AG04450 (cell line): ENCODE measurements at places on chromosomes 6 and 20.

- DNase-seq, result no peak
These were observed 12.1 kb downstream of the SCAND1 start for GRCh38 chr20:35942243-35942642.

GRCh38 chr6:89357390-89357789 lies 4.9 kb upstream of the UBE2J1 start:
- no peak for DNase-seq

DNA sequence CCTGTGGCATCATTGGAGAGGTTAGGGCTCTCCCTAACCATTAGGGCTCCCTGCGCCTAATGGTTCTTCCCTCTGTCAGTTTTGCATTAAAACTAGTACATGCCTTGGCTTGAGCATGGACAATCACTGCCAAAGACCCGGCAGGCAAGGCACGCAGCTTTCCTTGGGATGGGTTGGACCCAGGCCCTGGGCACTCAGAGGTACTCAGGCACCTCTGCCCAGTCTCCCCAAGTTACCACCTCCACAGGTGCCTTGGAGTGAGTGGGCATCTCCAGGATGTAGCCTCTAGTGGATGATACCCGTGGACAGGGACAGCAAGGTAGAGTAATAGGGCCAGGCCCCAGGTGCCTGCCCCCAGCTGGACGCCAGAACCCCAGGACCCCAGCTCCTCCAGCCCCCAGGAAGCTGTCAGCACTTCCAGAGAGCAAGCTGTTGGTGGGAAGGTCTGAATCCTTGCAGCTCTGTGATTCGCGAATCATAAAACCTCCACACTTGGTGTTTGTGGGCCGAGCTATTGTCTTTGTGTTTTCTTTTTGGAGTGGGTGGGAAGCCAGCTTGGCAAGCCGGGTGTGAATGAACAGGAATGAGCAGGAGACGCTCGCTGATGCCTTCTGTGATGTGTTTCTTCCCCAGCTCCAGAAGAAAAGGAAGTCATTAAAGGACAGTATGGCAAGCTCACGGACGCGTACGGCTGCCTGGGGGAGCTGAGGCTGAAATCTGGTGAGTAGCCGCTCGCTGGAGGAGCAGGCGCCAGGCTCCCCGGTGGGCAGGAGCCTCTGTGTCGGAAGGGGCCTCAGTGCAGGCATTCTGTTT lies 35.1 kb downstream of the SYNJ2 start:
- no peak for DNase-seq

GRCh38 chr20:58173930-58174707 lies 54.3 kb downstream of the ANKRD60 start:
- no peak for DNase-seq

DNA sequence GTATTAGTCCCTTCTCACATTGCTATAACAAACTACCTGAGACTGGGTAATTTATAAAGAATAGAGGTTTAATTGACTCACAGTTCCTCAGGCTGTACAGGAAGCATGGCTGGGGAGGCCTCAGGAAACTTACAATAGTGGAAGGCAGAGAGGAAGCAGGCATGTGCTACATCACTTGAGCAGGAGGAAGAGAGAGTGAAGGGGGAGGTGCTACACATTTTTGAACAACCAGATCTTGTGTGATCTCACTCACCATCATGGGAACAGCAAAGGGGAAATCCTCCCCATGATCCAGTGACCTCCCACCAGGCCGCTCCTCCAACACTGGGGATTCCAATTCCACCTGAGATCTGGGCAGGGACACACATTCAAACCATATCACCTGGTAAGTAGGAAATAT lies 630.6 kb downstream of the QKI start:
- no peak for DNase-seq

DNA sequence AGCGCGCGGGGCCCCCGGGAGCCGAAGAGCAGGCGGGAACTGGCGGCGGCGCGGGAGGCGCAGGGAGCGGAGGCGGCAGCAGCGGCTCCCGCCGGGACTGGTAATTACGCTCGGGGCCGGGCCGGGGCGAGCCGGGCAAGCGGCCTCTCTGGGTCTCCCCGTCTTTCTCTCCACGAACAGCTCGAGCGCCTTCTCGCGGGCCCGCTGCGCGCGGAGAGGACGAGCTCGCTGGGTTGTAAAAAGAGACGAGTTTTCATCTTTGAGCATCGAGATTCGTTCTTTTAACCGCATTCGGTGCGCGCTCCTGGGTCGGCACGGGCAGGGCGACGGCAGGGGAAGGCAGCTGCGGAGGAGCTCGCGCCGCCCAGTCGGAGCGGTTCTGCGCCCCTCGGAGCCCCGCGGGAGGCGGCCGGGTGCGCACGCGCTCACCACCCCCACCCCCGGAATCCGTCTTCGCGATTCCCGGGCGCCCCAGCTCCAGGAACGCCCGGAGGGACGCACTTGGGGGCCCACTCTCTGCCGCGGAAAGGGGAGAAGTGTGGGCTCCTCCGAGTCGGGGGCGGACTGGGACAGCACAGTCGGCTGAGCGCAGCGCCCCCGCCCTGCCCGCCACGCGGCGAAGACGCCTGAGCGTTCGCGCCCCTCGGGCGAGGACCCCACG lies 38.0 kb downstream of the YTHDF1 start:
- DNase-seq, result no peak

GRCh38 chr6:24883618-24884017 lies 52.1 kb downstream of the RIPOR2 start:
- peak; percentile 80 for DNase-seq

GRCh38 chr6:106180208-106180607 lies 94.1 kb downstream of the PRDM1 start:
- DNase-seq, result no peak

GRCh38 chr6:142385352-142385751 lies 83.5 kb downstream of the ADGRG6 start:
- no peak for DNase-seq

DNA sequence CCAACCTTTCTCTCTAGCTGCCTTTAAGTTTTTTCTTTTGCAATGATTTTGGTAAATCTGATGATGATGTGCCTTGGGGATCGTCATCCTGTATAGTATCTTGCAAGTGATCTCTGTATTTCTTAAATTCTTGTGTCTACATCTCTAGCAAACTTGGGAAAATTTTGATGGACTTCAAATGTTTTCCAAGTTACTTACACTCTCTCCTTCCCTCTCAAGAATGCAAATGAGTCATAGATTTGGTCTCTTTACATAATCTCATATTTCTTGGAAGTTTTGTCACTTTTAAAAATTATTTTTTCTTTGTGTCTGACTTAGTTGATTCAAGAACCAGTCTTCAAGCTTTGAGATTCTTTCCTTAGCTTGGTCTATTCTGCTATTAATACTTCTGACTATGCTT lies 176.4 kb downstream of the TBC1D32 start:
- no peak for DNase-seq

- DNase-seq, result no peak
These were observed 19.7 kb downstream of the BTN2A1 start for GRCh38 chr6:26477426-26477825.

DNA sequence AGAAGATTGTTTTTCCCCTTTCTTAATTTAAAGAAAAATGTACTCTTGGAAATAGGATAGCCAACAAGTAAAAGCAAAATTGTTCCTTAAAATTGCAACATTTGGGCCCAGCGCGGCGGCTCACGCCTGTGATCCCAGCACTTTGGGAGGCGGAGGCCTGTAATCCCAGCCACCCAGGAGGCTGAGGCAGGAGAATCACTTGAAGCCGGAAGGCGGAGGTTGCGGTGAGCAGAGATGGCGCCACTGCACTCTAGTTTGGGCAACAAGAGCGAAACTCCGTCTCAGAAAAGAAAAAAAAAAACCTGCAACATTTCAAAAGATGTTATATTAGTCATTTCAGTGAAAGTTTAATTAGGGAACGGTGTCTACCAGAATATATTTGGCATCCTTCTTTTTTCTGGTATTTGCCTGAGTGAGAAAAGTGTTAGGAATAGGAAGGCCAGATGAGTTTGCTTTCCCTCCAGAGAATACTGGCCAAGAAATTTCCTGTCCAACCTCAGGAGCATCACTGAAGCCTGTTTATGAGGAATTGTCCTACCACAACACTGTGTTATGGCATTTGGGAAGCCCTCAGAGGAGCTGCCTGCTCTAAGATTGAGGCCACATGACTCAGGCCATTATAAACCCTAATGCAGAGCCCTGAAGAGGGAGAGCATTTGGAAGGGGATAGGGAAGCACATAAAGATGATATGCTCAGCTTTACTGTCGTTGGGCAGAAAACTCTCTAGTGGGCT lies 1.2 kb upstream of the GJA1 start:
- no peak for DNase-seq

DNA sequence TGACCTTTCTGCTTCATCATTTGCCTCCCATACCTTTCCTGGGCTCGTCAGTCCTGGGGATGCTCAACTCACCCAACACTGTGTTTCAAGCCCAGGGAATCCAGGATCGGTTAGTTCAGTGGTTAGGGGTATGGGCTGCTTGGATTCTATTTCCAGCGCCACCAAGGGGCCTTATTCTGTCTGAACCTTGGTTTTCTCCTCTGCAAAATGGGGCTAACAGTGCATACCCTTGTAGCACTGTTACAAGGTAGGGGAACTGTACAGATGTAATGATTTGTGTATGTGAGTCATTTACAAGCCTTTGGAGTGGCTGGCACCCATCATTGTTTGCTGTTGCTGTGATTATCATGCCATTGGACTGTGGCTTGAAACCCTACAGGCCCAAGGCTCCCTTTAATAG lies 14.5 kb upstream of the CSNK2A1 start:
- DNase-seq, result no peak

GRCh38 chr6:127464161-127464880 lies 5.1 kb upstream of the KIAA0408 start:
- DNase-seq, result peak; percentile 55

GRCh38 chr20:10853176-10853575 lies 179.4 kb upstream of the JAG1 start:
- DNase-seq, result no peak

DNA sequence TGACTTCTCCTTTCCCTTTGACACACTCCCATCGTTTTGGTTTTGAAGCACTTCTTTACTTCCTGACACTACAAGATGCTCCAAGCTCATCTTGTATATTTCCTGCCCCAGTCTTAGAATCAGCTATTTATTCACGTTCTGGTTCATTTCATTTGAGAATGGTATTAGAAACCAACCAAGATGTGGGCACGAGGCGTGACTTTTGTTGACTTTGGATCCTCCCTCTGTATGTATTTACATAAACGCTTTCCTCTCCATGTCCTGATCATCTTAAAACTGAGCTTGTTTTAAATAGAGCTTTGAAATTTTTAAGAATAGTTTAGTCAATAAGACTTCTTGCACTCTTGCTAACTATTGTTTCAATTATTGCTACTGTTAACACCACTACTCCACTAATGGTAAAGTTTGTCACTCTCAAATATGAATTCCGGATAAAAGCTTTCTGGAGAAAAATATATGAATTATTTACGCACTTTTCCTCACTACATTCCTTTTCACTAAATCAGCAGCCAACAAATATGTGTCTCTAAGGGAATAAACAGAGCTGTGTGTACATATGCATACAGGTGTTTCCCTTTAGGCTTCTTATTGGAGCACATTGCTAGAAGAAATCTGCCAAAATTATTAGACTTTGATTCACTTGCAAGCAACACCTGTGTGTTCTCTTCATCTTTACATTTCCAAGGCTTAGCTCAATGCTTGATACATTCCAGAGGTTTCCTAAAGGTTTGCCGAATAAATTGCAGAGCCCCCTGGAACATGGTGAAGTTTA lies 77.3 kb upstream of the TMEM244 start:
- no peak for DNase-seq

GRCh38 chr6:51915098-51915497 lies 172.3 kb downstream of the PKHD1 start:
- DNase-seq, result no peak

DNA sequence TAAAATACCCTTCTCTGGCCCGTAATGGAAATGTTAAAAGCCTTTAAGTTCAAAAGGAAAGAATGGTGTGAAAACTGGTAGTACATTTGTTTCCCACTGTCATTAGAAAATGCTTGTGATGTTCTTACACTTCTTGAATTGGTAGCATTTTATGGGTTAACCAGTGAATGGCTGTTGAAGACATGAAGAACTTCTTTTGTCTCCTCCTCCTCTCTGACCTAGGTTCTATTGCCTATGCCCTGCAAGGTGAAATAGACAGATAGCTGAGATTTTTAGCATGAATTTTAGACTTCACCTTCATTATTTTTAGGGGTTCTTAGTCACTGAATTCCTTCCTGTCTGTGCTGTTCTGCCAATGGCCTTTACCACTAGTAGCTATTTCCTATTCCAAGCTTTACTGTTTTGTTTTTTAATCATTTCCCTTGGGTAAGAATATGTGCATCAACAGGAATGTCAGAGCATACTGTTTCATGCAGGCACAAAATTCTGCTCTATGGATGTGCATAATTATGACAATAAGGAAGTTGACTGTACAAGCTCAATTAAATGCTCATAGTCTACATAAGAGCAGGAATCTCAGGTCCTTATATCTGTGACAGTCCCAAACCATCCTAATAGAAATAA lies 4.9 kb downstream of the TNFAIP3 start:
- no peak for DNase-seq

GRCh38 chr20:25991051-25991755 lies 294.6 kb upstream of the ZNF337 start:
- no peak for DNase-seq

GRCh38 chr6:159505140-159505922 lies 187.7 kb downstream of the SOD2 start:
- no peak for DNase-seq

DNA sequence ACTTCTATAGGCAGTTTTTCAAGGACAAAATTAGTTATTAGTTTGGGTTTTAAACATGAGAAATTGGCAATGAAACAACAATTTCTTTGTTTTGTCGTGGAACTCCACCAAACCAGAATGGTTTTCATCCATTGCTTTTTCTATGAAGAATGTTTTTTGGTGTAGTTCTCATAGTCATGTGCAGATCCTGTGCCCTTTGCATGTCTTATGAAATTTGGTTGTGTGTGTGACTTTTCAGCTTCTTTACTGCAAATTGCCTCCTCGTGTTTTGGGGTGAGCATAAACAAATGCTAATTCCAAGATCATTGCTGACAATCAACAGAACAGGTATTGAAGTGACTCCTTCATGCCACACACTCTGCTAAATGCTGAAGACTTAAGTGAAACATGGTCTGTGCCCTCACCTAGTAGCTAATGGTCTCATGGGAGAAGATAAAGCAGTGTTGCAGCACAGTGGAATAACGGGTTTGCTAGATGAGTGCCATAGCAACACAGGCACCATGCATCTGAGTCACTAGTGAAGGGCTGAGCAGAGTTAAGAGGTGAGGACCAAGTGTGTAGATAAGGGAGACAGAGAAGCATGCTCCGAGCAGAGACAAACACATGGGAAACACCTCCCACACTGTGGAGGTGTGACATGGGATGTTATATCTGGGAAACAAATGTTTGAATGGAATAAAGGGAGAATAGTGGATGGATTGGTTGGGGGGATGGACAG lies 120.0 kb downstream of the SLC16A10 start:
- DNase-seq, result no peak

DNA sequence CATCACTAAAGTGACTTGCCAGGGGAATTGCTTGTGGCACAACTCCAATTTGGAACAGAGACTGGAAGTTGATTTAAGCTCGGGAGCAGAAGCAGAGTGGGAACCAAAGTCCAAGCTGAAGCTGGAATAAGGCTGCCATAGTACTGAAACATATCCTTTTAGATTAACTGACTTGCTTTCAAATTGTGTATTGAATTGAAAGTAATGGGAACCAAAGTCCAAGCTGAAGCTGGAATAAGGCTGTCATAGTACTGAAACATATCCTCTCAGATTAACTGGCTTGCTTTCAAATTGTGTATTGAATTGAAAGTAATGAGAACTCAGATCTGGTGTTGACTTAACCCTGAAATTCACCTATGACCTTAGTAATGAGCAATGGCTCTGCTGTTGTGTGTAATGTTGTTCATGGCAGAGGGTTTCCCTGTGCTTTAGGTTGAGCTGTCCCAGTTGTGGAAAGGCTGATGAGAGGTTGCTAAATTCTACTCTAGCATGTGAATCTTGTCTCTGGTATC lies 40.2 kb downstream of the CENPW start:
- no peak for DNase-seq
